ENCODE measurements at places on chromosomes 2 and 18.

- DNase-seq, result no peak
These were observed 308.0 kb upstream of the UBE2E3 start for GRCh38 chr2:180672377-180672776.

GRCh38 chr2:27271631-27272340 lies 3.4 kb upstream of the DNAJC5G start:
- DNase-seq, result no peak

- DNase-seq, result no peak
These were observed 87.3 kb upstream of the RMDN2 start for GRCh38 chr2:37837628-37838328.

DNA sequence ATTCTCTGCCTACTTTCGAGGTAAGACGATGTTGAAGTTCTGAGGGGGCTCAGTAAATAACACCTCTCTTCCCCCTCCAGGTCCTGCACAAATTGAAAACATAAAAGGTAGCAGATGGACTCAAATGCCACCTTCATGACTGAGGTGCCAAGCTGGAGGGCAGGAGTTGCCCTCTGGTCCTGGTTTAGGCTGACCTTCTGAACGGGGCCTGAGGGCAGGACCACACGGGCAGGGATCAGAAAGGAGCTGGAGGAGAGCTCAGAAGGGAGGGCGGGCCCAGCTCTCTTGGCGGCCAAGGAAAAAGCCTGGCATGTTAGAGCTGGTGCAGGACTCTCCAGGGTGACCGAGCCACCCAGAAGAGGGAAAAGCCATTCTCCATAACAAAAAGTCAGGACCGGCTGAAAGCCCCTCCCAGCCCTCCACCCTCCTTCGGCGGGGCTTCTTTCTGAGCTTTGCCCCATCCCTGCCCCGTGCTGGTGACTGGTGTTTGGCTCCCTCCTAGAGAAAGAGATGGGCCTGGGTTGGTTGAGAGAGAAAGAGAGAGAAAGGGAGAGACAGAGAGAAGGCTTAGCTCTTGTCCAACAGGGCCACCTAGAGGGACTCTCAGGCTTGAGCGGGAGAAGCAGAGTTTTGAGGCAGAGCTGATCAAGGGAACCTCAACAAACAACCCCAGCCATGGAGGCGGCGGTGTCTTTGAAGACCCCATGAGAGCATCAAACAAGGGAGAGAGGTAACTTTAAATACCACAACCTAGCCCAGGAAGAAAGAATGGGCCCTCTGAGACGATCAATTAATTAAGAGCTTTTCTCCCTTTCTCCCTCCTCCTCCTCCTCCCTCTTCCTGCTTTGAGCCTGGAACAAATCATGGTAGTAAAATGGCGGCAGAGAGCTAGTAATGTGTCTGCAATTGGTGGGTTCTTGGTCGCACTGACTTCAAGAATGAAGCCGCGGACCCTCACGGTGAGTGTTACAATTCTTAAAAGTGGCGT lies 50.8 kb downstream of the WIPF1 start:
- no peak for DNase-seq

GRCh38 chr2:141641462-141641861 lies 489.4 kb downstream of the LRP1B start:
- no peak for DNase-seq
